B cell (primary cell): ENCODE measurements at places on chromosomes 7 and 10. TPM values are rescaled to one million over a fixed set of nuclear protein-coding genes. Genes with fewer than 3 reads are reported as not detected.

Gene PDZD8
- total RNA-seq, result 11.3 and 13.2 TPM in 2 replicates

Gene FOXI2
- total RNA-seq, result not detected in 2 replicates

Gene LUC7L2
- 141 and 142 TPM in 2 replicates for total RNA-seq

Gene AP1S1
- total RNA-seq, result 10.3 and 11.4 TPM in 2 replicates

Gene LRRN3
- 0.20 TPM in 1 of 2 replicates, not detected in the other for total RNA-seq
